Heart right ventricle (tissue), 16 donors: ENCODE measurements at places on chromosomes 12 and 14. TPM values are rescaled to one million over a fixed set of nuclear protein-coding genes. Genes with fewer than 3 reads are reported as not detected.

FBRSL1 gene
- total RNA-seq, result 48.5 TPM

MANSC1 gene
- total RNA-seq, result 13.3 TPM

STAT6 gene
- total RNA-seq, result 37.0 TPM

CLEC4E gene
- total RNA-seq, result 2.8 TPM

EPYC gene
- total RNA-seq, result not detected

STYK1 gene
- not detected for total RNA-seq

TMCC3 gene
- total RNA-seq, result 2.2 TPM

B4GALNT3 gene
- 38.8 TPM for total RNA-seq

OASL gene
- 2.0 TPM for total RNA-seq

TOMM20L gene
- not detected for total RNA-seq

FOXG1 gene
- total RNA-seq, result not detected

PITPNM2 gene
- total RNA-seq, result 21.6 TPM

TDRD9 gene
- 1.6 TPM for total RNA-seq

KRT78 gene
- not detected for total RNA-seq

DNAH10 gene
- total RNA-seq, result 0.05 TPM

TBC1D30 gene
- 0.68 TPM for total RNA-seq

AKAP5 gene
- total RNA-seq, result 0.15 TPM

LGR5 gene
- total RNA-seq, result not detected

SDS gene
- total RNA-seq, result not detected

SLC38A4 gene
- 0.11 TPM for total RNA-seq

CKB gene
- 289 TPM for total RNA-seq

ZC2HC1C gene
- total RNA-seq, result 12.4 TPM

CIROP gene
- total RNA-seq, result not detected

KRT86 gene
- total RNA-seq, result not detected

GPR137C gene
- 1.0 TPM for total RNA-seq

SPATA7 gene
- total RNA-seq, result 7.9 TPM

RFX4 gene
- not detected for total RNA-seq

CLEC6A gene
- total RNA-seq, result not detected

PSMA3 gene
- total RNA-seq, result 122 TPM

TRPV4 gene
- total RNA-seq, result 0.72 TPM

ZFHX2 gene
- 0.75 TPM for total RNA-seq

NINJ2 gene
- total RNA-seq, result 18.7 TPM

LRTM2 gene
- total RNA-seq, result not detected

RAB2B gene
- total RNA-seq, result 21.5 TPM

VDR gene
- total RNA-seq, result 0.20 TPM

PIP4P1 gene
- 18.3 TPM for total RNA-seq

RNF212B gene
- not detected for total RNA-seq

SLC17A8 gene
- total RNA-seq, result not detected

PRPF40B gene
- total RNA-seq, result 16.8 TPM

SLC25A47 gene
- not detected for total RNA-seq

PARP11 gene
- 6.1 TPM for total RNA-seq

TXNDC16 gene
- total RNA-seq, result 3.9 TPM

ATF7 gene
- 47.8 TPM for total RNA-seq

TRIM9 gene
- 0.55 TPM for total RNA-seq

FOXA1 gene
- total RNA-seq, result not detected

RNASE2 gene
- not detected for total RNA-seq

PGAM5 gene
- total RNA-seq, result 31.3 TPM
